ENCODE measurements at places on chromosomes 11 and 22. TPM values are rescaled to one million over a fixed set of nuclear protein-coding genes. Genes with fewer than 3 reads are reported as not detected.
A peak's percentile ranks its signal among the peaks of the same experiment; 100 is the strongest.

DNA sequence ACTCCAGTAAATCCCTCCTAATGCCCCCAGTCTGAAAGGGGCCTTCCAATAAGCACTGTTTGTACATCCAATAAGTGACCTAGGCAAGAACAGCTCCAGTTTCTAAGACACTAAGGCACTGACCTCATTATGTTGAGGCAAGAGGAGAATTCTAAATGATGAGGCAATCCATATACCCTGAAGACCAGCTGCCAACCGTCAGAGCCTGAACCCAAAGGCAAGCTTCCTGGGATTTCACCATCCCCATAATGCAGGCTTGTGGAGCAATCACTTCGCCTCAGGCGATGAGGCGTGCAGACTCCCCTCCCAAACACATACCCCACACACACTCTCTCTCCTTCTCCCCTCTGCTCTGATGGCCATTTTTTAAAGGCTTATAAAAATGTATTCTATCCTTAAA is 49.5 kb downstream of the LGR4 start:
- peak; percentile 68 for ATAC-seq

DNA sequence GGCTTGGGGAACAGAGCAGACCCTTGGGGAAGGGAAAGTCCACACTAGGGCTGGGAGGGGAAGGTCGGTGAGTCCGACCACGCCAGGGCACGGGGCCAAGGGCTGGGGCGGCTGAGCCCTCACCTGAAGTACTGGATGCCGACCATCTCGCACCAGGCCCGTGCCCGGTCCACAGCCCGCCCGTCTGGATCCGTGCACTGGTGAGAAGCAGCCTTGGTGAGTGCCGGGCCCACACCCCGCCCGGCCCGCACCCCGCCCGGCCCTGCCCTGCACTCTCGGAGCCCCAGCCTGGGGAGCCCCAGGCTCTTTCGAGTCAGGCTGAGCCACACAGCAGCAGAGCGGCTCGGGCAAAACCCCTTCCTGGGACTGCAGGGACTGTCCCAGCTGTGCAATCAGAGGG is 1.9 kb upstream of the BAIAP2L2 start:
- ATAC-seq: peak; percentile 65

GRCh38 chr11:76762867-76763572 is 20.1 kb upstream of the TSKU start:
- ATAC-seq: peak; percentile 7

- no peak for ATAC-seq
Observed at GRCh38 chr11:45289369-45289768, 3.2 kb upstream of the SYT13 start.

GRCh38 chr11:102268083-102268984 is 49.0 kb upstream of the BIRC3 start:
- ATAC-seq: peak; percentile 92

DNA sequence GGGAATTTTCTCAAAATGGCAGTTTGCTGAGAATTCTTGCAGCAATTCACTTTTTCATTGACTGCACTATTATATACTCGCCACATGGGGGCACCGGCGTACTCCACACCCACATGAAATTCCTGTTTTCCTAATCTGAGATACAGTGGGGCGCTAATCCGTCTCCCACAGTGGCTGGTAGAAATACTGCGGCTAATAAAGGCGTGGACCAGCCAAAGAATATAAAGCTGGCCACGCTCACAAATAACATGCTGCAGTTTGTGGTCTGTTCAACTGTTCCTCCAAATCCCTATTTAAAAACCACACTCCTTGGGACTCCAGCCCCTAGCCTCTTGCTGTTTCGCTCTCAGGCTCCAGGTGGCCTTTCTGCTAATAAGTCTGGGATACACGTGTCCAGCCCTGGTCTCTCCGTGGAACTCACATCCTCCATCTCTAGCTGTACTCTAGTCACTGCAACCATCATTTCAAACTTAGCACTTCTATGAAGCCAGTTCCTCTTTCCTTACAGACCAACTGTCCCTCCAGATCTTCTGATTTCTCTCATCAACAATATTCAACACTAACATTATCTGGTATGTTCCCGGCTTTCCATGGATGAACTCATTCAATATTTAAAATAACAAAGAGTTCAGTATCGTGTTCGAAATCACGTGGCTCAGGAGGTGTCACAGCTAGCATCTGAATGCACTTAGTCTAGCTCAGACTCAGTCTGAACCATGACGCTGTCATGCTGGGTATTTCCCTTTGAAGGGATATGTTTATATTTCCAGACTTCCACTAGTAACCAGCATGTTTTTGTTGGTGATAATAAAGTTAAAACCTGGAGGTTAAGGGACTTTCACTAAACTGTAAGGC is 22.0 kb downstream of the TBRG1 start:
- ATAC-seq: peak; percentile 89

DNA sequence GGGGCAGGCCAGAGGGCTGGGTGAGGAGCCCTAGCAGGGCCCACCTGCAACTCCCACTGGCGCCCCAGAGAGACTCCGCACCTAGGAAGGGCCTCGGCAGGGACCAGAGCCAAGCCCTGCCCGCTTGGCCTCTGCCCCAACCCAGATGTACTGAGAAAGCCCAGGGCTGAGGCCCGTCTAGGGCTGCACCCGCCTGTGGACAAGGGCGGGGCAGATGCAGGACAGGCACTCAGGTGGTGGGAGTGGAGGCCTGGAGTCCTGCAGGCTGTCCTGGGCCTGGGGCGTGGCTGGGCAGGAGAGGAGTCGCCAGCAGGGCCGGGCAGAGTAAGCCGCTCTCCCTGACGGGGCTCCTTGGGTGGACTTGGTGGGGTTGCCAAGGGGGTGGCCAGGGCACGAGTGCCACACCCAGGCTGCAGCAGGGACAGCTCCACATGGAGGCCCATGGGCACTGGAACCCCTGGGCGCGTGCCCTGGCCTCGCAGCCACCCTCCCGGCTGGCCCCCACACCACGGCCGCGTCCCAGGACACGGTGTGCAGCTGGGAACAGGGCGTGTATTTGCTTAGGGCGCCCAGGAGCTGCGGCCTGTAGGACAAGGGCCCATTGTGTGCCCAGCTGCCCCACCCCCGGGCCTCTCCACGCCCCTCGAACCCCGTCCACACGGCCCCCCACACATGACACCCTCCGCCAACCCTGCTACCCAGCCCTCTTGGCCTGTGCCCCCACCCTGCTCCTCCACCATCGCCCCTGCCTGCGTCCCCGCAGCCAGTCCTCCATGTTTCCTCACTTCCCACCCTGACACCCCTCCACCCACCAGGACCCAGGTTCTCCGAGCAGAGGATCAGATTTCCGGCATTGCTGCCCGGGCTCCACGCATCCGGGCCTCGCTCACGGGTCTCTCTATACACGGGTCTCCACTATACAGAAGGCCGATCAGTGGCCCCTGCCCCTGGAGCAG is 11.3 kb upstream of the PIM3 start:
- ATAC-seq: peak; percentile 69

SLC17A6 gene
- total RNA-seq: not detected

- ATAC-seq: no peak
Observed at GRCh38 chr11:104009744-104010143, 26.7 kb upstream of the DDI1 start.

ABCG4 gene
- total RNA-seq: 0.52 TPM

GRCh38 chr11:93169950-93170561 is 27.7 kb downstream of the SLC36A4 start:
- ATAC-seq: no peak
